ENCODE measurements at places on chromosomes 4 and X.

DNA sequence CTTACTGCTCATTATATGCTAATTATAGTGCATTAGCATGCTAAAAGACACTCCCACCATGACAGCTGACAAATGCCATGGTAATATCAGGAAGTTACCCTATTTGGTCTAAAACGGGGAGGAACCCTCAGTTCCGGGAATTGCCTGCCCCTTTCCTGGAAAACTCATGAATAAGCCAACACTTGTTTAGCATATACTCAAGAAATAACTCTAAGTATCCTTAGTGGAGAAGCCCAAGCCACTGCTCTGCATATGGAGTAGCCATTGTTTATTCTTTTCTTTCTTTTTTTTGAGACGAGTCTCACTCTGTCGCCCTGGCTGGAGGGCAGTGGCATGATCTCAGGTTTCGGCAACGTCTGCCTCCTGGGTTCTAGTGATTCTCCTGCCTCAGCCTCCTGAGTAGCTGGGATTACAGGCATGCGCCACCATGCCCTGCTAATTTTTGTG lies 15.5 kb downstream of the NUDT6 start:
- DNase-seq, result no peak

- DNase-seq, result no peak
Observed at GRCh38 chrX:45577361-45577760, 376.7 kb upstream of the DIPK2B start.

- no peak for DNase-seq
Observed at GRCh38 chr4:105767579-105767978, 59.0 kb downstream of the GSTCD start.

- no peak for DNase-seq
Observed at GRCh38 chrX:65925005-65925404, 114.9 kb downstream of the VSIG4 start.

DNA sequence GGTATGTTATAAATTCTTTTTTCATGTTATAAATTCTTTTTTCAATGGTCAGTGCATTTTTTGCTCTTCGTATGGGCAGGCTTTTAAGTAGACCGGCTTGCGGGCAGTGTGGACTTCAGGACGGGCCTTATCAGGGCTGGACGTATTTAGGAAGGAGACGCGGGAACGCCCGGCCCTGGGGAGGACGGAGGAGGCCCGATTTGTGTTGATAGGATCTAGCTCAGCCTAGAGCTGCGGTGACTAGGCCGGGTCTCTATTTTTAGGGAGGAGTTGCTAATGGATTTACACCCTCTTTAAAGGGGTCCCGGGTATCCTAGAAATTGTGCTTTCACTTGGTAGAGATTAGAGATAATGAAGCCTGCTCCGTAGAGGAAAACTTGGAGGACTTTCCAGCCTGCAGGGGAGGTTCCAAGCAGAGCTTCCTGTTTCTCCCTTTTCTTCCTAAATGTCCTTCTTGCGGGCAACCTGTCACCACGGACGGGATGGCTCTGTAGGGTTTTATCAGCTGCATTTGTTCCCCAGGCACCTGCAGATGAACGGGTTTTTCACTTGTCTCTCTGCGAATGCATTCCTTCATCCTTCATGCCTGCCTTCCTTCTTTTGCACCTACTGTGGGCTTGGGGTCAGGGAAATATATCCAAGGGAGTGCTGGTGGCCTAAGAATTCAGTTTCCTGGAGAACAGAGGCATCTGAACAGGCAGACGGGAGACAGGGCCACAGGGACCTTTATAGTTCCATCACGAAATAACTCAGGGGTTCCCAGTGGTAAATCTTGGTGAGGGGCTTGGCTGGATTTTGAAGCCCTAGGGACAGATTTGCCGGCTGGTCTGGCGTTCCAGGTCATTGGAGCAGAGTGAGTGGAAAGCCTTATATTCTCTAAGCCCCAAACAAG lies 1.4 kb downstream of the CD99 start:
- no peak for DNase-seq

- DNase-seq, result no peak
Observed at GRCh38 chrX:130260316-130260715, 8.4 kb downstream of the ZNF280C start.

DNA sequence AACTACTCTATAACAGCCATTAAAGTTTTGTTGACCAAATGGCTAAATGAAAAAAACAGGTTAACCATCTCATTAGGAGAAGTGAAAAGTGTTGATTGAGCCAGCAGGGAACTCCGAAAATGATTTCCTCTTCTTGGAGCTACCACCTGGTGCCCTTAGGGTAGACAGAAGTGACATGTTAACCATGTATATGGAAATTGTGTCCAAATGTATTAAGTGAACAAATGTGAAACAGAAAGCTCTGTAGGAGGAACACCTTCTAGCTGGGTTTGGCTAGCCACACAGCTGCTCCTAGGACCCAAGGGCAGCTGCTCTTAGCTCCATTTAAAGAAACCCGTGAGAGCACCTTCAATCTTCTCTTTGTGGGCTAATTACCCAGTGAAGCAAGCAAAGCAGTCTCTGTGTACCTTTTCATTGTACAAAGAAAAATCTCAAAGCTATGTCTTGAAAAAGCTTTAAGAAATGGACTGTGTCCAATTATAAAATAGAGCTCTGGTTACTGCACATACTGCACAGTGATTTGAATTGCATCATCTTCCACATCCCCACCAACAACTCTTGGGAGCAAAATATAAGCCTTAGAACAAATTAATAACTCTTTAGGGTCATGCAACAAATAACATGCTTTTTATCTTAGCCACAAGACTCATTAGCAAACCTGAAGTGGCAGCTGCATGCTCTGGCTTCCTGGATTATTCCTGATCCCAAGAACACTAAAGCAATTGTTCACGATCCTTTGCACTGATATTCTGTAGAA lies 59.2 kb upstream of the PARM1 start:
- DNase-seq, result no peak

- DNase-seq, result no peak
Observed at GRCh38 chrX:37958525-37959211, 47.7 kb upstream of the SYTL5 start.

DNA sequence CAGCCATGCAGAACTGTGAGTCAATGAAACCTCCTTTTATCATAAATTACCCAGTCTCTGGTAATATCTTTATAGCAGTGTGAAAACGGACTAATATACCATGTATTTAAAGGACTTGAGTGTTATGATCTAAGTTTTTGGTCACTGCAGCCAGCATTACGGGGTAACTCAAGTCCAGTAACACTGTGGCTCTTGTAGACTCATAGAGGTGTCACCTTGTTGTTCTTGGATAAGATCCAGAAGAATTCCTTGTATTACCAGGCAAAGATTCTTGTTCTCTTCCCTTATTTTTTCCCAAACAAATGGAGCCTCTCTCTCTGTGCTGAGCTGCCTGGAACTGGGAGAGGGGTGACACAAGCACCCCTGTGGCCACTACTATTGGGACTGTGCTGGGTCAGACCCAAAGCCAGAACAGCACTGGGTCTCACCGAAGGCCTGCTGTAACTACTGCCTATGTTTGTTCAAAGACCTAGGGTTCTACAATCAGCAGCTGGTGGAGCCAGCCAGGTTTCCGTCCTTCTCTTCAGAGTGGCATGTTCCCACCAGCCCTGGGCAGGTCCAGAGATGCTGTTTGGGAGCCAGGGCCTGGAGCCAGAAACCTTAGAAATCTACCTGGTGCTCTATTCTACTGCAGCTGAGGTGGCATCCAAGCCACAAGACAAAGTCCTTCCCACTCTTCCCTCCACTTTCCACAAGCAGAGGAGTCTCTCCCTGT lies 43.7 kb upstream of the MED14 start:
- no peak for DNase-seq
